Mesothelial cell of epicardium (in vitro differentiated cells): ENCODE measurements at places on chromosomes 12 and 14.

DNA sequence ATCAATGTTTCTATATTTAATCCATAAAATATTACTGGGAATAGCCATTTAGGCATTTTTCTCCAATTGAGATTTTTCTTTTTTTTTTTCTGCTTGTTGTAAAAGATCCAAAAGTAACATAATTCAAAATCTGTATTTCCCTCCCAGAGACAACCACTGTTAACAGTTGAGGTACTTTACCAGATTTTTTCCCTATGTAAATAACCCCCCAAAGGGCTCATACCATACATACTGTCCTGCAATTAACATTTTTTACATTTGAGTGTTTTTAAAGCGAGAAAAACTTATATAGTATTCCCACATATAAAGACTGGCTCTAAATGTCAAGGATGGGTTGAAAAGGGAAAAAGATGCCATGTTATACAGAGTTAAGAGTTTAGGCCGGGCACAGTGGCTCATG, 18.1 kb downstream of the PPP1R12A start:
- DNase-seq = no peak

- no peak for DNase-seq
Measured at GRCh38 chr12:75205558-75205957, 4.1 kb downstream of the KCNC2 start.

DNA sequence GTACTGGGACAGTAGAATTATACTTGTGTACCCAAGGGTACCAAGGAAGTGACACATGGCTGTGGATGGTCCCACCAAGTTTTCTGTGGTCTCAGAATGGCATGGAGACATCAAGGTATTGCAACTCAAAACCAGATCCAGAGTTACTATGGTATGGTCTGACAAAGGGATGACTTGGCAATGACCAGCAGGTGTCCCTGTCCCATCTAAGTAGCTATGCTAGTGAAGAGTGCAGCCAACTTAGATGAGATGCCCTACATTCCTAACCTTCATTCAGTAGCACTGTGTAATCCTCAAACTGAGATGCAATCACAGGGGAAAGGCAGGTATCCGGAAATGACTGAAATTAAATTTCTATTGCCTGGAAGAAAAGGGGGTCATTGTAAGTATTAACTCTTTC, 188.7 kb upstream of the TMEM260 start:
- DNase-seq = no peak

- DNase-seq = no peak
Measured at GRCh38 chr12:11622876-11623281, 26.6 kb upstream of the ETV6 start.

GRCh38 chr14:61281948-61282275, 774 bp upstream of the TMEM30B start:
- no peak for DNase-seq

GRCh38 chr12:98244136-98244535, 271.3 kb upstream of the TMPO start:
- DNase-seq = no peak

GRCh38 chr12:5965950-5966383, 20.9 kb upstream of the ANO2 start:
- DNase-seq = peak; percentile 74

DNA sequence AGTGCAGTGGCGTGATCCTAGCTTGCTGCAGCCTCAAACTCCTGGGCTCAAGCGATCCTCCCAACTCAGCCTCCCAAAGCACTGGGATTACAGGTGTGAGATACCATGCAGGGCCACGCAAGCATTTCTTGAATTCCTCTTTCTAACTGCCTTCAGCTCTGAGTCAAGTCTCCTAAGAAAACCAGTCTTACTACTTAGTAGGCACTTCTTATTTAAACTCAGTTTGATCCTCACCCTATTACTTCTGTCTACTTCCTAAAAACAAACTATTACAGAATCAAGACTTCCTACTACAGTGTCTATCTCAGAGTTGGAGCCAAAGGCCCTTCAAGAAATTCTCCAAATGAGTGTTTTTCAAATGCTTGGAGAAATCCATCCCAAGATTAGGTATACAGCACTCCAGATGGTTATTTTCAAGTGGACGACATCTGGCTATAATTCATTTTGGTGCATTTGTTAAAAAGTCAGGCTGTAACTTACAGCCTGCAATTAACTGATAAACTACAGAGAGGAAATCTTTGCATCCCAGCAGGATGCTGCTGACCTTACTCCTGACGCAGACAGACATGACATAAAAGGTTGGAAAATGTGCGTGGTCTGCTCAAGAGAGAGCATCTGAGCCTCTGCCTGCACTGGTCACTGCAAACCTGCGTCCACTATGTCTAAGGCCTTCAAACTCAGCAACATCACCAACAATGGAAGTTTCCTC, 34.7 kb downstream of the SSH1 start:
- DNase-seq = no peak

- DNase-seq = no peak
Measured at GRCh38 chr12:47892819-47893218, 12.0 kb downstream of the VDR start.

DNA sequence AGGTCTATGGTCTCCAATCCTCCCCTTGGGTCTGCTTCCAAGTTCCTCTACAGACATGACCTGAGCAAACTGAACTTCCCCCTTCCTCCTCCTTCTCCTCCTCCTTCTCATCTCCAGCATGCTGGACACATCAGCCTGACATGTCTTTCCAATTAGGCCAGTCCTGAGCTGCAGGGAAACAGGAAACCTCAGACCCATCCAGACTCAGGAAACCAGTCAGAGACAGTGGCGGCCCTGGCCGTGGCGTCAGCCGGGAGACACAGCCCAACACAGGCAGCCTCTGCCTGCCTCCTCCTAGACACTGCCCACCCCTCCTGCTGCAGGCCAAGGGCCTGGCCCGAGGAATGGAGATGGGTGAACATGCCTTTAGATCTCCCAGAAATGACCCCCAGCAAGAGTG, 468.8 kb downstream of the BCL11B start:
- no peak for DNase-seq

GRCh38 chr14:22606380-22606779, 8.3 kb downstream of the ABHD4 start:
- DNase-seq = no peak

DNA sequence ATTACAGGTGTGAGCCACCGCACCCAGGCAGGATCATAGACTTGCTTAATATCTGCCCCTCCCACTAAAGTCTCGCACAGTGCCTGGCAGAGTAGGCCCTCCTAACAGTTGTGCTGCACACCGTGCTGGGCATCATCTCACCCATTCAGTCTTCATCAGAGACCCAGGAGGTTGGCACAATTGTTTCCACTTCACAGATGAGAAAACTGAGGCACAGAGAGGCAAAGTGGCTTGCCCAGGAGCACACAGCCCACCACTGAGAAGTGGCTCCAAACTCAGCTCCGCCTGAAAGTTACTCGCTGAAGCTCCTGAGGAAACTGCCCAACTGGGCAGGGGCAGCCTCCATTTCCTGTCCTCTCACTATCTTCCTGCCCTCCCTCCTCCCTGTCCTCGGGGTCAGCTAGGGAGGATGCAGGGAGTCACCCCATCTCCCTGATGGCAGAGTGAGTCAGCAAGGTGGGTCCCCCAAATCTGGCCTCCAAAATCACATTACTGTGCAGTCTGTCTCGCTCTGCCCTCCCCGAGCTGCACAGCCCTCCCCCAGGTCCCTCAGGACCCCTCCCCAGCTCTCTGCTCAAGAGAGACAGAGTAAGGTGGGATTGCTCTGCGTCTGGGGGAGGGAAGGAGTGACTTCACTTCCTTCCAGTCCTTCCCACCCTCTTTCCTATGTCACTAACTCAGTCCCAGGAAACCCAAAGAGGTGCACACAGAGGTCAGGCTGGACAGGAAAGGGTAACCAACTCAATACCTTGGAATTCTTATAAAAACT, 5.7 kb downstream of the SLC8B1 start:
- no peak for DNase-seq

GRCh38 chr12:20444595-20445170, 76.3 kb downstream of the PDE3A start:
- no peak for DNase-seq

GRCh38 chr14:23881282-23881681, 72.3 kb upstream of the DHRS4 start:
- DNase-seq = no peak

- DNase-seq = no peak
Measured at GRCh38 chr12:132610866-132611602, 652 bp upstream of the LRCOL1 start.

DNA sequence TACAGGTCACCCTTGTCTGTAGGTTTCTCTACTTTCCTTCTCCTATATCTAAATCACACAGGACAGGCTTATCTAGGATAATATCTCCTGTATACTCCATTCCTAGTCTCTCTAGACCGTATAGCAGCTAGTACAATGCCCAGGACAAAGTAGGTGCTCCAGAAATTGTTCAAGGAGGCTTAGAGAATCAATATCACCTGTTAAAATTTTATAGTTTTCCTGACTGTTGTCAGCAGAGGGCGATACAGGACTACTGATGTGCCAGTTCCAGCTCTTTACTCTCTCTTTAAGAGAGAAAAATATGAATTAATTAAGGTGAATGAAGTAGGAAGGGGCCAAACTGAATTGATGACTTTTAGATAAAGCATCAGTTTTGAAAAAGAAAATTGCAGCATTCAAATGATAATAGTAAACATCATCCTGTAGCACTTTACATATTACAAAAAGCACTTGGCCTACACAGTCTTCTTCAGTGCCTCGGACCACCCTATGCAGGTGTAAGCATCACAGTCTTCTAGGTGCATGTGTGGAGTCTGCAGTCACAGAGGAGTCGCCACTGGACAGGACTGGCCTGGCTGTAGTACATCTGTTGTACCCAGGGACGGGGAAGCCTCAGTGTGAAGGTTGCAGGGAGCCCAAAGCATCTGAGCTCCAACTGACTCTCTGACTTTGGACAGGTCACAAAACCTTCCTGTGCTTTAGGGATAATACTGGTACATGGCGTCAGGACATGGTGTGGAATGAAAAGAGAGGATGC, 61.9 kb upstream of the MAX start:
- DNase-seq = no peak

GRCh38 chr12:111216387-111217159, 152.3 kb downstream of the PHETA1 start:
- no peak for DNase-seq

DNA sequence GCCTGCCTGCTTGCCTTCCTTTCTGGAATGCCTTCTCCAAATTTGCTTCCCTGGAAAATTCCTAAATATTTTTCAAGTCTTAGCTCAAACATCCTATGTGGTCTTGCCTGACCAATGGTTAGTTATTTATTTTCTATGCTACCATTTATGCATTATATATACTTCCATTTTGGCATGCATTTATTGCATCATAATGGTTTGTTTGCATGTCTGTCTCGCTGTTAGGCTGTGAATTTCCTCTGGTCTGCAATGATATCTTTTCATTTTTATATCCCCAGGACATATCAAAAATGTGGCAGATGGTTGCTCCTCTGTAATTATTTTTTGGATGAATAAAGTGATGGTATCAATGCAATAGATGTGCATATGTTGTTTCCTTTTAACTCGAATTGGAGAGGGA, 30.5 kb downstream of the ATL1 start:
- no peak for DNase-seq

DNA sequence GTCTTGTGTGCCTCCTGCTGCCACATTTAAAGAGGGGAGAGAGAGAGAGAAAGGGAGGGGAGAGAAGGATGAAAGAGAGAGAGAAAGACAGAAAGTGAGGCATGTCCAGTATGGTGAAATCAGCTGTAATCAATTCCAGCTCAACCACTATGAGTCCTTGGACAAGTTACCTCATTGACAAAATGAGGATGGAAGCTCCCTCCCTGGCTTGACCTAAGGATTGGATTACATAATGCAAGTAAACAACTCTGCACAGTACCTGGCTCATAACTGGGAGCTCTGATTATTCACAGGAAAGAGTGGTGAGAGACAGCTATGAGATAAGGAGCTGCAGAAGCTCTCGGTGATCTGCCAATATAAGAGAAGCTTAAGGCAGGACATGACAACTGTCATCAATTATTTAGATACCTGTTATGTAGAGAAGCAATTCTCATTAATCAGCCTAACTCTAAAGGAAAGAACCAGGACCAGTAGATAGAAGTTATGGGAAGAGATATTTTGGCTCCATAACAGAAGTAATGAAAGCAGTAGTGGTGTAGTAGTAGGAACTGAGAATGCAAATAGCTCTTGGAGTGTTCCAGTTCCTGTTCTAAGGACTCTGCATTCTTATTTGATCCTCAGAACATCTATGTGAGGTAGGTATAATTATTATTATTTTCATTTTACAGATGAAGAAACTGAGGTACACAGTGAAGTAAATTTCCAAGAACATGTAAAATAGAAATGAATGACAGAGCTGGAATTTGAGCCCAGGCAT, 791.6 kb downstream of the DIO2 start:
- no peak for DNase-seq

DNA sequence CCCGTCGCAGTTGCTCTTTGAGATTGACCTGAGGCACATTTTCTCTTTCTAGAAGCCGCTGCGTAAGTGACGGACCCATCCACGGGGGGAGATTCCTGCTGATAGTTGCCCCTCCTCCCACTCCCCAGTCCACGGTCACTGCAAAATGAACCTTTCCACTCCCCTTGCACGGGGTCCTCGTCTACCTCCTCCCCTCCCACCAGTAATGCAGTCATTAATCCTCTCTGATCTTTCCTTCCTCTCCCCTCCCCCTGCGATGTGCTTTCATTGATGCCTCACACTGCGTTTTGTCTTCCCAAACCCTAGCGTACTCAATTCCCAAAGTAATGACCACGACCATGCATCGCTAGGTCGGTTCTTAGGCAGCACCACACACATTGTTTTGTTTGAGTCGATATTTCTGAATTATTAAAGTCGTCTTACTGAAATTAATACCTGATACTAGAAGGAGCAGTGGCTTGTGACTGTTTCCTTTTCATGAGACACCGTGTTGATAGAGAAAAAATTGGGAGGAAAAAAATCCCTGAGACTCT, 857 bp downstream of the ETNK1 start:
- DNase-seq = no peak

DNA sequence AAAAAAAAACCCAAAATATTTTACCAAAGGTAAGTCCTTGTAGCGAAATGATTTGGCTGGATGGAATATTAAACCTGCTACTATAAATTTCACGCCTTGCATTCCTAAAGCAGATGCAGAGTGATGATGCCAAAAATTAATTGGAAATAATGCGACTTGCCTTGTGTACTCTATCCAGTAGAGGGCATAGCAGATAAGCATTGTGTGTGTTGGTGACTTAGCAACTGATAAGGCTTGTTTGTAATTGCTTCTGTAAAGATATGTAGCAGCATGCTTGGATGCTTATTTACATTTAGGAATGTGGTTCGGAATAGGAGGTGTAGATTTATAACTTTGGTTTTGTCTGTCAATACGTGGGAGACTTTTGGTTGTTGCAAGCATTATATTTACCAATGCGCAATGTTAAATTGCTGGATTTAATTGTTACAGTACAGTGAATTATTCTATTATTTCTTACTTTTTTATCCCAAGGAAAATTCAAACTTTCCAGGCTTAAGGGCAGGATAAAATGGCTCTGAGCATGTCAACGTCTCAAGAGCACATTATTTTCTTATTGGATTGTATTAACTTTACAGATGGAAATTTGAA, 80.5 kb downstream of the TMEM260 start:
- DNase-seq = no peak

DNA sequence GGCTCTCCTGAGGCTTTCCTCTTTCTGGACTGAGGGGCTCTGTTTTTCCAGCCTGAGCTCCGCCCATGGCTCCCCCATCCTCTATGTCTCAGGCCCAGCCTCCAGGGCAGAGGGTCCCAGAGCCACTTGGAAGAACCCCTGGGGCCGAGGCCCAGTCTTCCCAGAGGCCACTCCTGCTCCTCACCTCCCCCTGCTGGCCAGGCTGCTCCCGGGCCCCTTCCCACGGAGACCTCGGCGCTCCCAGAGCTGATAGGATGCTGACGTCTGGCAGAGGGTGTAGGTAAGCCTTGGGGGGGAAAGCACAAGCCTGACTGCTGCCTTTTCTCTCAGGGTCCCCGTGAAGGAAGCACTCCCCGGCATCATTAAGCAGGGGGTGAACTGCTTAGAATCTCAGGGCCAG, 51.4 kb downstream of the ERH start:
- no peak for DNase-seq
